ENCODE measurements at places on chromosomes 5 and 9.
A peak's percentile ranks its signal among the peaks of the same experiment; 100 is the strongest.

- DNase-seq: no peak
Measured at GRCh38 chr9:135584934-135585333, 23.4 kb downstream of the PAEP start.

DNA sequence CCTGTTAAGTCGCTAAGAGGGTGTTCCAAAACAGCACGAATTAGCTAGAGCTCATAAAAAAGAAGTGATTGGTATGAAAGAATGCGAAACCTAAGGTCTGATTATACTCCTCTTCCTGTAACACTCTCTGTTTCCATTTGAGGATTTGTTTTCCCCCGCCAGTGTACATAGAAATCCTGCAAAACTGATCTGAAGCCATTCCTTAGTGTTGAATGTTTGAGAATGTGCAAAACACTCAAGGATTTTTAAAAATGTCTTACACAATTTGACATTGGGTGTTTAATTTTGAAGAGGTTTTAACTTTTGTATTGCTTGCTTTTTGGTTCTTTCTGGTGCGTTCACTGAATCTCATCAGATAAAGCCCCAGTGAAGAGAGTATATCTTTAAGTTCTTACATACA is 105.3 kb downstream of the KCNN2 start:
- no peak for DNase-seq

DNA sequence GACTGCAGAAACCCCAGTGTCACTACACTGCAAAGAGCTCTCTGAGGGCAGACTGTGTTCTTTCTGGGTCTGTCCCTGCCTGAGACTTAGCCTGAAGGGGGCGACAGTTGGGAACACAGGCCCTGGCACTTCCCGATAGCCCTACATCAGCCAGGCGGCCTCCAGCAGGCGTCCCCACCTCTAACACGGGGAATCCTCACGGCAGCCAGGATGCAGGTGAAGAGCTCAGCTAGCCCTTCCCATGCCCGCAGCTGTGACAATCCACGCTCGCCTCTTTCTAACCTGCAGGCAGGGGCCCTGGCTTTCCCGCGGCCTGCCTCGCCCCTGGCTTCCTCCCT is 5.9 kb downstream of the MED22 start:
- DNase-seq: no peak

DNA sequence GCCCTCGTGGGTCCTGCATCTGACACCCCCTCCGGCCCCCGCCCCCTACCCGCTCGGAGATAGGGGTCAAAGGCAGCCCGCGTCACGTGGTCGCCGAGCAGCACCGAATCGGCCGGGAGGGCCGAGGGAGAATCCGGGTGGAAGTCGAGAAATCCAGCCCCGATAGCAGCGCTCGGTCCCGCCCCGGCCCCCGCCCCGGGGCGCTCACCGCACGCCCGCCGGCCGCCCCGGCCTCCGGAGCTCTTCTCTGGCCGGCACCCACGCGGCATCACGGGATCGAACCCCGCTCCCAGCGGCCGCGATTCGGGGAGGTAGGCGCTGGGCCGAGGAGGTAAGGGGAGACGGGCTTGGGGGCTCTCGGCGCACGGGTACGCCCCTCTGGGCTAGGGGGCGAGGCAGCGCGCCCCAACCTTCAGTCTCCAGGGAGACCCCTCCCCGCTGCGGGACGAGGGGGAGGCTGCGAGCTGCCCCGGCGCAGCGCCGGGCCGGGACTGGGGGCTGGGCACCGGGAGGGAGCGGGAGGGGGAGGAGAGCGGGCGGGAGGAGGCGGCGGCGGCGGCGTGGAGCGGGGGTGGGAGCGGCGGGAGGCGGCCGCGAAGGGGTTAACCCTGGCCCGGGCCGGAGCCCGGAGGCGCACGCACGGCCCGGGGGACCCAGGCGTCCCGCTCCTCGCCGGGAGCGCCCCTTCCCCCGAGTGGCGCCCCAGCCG is 22.1 kb upstream of the NDST1 start:
- no peak for DNase-seq

- no peak for DNase-seq
Measured at GRCh38 chr9:89640361-89640760, 35.5 kb downstream of the GADD45G start.

- DNase-seq: no peak
Measured at GRCh38 chr5:78731884-78732283, 83.3 kb upstream of the LHFPL2 start.

- no peak for DNase-seq
Measured at GRCh38 chr9:113152699-113153098, 1.9 kb downstream of the SLC31A2 start.

GRCh38 chr9:71647094-71647591 is 121.2 kb downstream of the CEMIP2 start:
- DNase-seq: peak; percentile 1

DNA sequence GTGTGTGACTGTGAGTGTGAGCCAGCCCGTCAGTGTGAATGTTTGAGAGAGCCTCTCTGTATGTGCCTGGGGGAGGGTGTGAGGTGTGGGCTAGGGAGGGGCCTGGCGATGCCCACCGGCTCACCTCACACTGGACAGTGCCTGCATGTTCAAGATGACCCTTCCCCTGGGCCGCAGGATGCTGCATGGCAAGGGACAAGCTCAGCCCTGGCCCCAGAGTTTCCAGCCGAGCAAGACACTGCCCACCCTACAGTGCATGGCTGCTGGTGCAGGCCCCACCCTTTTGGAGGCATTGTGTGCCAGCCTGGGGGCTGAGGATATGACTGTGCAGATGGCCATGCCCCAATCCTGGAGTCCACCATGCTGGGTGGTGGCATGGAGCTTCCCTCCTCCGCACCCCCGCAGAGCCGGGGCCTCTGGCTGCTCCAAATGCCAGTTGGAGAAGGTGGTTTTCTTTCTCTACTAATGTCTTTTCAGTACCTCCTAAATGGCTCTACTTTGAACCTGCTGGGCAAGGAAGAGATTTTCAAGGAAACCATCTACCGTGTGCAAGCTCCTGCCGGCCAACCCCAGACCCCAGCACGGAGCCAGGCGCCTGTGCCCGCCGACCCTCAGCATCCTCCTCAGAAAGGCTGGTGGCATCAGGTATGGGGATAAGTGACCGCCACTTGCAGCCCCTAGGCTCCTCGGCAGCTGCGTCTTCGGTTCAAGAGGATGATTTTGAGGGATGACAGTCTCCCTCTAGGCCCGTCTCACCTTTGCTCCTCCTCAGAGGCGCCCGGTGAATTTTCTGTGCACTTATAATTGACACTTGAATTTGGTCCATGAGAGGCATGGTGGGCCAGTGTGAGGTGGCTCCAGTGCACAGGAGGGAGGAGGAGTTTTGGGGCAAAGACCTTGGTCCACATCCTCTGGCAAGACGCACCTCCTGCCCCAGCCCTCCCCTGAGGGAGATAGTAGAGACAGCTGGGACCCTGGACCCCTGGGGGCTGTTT is 27.7 kb downstream of the FGD3 start:
- DNase-seq: no peak

- DNase-seq: no peak
Measured at GRCh38 chr5:39015743-39016586, 58.2 kb downstream of the RICTOR start.

GRCh38 chr5:116671211-116671736 is 96.7 kb upstream of the SEMA6A start:
- DNase-seq: peak; percentile 63

GRCh38 chr5:173329491-173330337 is 1.5 kb upstream of the STC2 start:
- DNase-seq: no peak

DNA sequence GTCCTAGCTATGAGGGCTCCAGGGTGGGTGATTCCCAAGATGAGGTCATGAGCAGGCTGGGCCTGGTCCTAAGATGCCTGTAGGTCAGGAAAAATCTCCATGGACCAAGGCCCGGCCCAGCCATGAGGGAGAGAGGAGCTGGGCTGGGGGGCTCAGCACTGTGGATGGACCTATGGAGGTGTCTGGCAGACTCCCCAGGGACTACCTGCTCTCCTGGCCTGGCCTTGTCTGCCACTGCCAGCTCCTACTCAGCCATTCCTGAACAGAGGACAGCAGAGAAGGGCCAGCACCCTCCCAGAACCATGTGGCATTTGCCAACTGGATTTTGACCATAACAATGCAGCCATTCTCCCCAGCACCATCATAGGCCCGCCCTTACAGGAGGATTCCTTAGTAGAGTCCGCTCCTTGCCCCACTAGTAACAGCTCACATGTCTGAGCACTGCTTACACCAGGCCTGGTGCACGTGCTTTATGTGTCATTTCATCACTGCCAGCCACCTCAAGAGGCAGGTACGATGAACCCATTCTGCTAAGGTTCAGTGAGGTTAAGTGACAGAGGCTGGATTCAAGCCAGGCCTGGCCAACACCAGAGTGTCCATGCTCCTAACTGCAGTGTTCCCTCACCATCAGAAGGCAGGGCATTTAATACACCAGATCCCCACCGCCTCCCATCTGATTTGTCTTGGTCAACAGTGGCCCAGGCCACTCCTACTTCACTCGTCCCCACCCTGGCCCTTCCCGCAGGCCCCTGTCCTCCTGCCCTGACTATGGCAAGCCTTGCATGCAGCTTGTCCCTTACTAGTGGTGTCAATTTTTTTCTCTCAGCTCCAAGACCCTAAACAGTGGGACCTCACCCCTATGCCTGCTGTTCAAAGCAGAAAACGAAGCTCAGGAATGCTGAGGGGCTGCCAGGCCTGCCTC is 669 bp downstream of the IL13 start:
- no peak for DNase-seq

DNA sequence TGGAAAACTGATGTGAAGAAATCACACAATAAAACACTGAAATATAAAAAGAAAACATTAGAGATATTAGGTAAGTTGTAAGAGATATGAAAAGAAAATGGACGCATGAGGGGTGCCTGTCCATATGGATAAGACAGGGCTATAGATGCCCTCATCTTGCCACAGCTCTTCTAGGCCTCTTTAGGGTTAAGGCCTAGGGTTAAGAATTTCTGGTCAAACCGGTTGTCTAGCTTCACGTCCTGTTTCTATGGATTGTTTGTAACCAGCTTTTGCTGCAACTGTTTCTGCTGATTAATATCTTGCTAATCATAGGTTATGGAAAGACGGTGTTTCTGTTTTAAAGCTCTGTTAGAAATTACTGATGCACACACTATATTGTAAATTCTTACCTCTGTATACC is 389.9 kb upstream of the CTNND2 start:
- DNase-seq: no peak

DNA sequence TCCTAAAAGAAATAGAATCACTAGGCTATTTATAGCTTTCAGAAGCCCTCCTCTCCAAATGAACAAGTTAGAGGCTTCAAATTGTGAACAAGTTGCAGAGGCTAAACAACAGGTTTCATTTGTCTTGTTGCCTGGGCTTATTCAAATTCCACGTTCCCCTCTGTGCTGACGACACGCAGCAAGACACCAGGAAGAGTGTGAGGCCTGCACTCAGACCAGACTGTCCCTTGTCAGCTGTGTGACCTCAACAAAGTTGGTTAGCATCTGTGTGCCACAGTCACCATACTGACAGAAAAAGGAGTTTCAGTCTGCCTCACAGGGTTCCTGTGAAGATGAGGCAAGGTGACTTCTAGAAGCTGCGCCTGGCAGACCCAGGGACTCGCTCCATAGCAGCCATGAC is 22.1 kb upstream of the GABBR2 start:
- DNase-seq: no peak

DNA sequence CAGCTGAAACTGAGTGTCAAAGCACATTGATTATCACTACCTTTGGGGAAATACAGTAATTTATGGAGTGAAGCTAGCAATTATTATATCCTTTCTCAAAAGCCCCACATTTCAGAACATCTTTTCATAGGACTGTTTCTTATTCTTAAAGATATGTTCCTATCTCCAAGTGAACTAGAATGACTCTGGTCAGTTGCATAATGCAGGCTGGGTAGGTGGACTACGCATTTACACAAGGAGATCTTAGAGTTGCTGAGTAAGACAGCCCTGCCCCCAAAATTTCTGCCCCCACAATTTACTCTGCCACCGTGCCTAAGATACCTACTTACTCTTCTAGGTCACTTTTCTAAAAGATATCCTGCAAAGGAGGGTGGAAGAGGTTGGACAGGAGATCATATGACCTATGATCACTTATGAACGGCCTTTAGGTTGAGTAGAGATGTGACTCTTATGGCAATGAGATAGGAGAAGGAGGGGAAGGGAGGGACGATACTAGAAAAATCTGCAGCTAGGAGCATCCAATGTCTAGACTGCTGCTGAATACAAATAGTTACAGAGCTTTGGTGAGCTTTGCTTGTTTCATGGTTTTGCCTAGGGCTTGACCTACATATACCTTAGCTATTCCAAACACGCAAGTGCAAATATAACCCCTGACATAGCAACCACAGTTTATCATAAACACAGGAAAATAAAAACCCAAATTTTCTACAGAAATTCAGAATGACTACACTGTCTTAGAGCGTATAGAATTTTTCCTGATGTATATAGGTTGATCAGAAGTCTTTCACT is 121.7 kb downstream of the GLIS3 start:
- DNase-seq: no peak

DNA sequence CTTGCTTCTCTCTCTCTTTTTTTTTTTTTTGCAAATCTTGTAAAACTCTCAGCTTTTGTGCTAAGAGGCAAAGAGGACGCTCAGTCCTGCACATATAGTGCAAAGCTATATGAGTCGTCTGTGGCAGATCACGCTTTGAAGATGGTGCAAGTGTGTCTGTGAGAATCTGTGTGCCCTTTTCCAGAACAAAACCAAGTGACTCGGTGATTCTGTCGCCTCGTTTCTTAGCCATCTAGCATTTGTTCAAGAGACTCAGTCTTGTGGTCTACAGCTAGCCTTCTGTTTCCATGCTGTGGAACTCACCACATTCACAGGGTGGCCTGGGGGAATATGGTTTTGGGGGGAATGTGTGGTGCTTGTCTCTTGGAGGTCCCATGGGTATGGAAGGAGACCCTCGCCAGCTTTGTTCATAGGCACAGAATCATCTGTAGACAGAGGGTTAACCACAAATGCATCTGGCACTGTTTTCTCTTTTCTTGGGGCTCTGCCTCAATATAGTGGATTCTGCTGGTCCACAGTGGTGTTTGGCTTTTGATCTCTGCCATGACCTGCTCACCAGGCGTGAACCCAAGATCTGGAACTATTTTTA is 82.1 kb downstream of the C9orf152 start:
- no peak for DNase-seq

DNA sequence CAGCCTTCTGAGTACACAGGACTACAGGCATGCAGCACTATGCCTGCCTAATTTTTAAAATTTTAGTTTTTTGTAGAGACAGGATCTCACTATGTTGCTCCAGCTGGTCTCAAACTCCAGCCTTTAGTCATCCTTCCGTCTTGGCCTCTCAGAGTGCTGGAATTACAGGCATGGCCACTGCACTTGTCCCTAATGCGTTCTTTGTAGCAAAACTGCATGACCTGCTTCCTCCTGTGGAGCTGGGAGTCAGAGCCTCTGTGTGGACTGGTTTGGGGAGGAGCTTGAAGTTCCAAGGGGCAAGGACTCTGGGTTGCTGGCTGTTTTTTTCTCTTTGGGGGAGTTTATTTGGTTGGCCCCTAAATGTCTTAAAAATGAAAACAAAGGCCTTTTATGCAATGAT is 22.7 kb upstream of the ANKRD34B start:
- no peak for DNase-seq

DNA sequence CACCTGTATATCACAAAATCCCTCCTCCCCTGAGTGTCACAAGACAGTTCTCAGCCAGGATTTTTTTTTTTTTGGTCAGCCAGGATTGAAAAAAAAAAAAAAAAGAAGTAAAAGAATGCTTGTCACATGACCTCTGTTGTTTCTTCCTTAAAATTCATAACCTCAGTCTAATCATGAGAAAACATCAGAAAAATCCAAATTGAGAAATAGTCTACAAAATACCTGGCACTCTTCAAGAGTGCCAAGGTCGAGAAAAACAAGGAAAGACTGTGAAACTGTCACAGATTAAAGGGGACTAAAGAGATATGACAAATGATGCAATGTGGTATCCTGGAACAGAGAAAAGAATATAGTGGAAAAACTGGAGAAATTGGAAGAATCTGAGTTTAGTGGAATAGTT is 58.5 kb upstream of the SUB1 start:
- no peak for DNase-seq

- no peak for DNase-seq
Measured at GRCh38 chr5:55445791-55446190, 89.0 kb downstream of the PLPP1 start.
